ENCODE measurements at places on chromosomes 12 and 14.

DNA sequence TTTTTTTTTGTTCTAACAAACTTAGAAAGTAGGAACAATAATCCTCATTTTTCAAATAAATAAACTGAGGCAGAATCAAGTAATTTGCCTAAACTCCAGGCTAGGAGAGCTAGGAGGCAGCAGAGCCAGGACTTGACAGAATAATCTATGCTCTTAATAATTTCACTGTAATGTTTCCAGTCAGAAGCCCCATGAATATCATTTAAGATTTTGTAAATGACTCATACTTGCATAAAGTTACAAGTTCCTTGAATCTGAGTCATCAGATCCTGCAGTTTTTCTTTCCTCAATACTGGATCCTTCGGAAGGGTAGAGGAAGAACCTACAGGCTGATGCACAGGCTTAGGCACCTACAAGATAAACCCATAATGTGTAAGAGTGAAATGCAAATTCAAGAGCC lies 29.0 kb downstream of the CAPRIN2 start:
- peak; percentile 63 for DNase-seq

DNA sequence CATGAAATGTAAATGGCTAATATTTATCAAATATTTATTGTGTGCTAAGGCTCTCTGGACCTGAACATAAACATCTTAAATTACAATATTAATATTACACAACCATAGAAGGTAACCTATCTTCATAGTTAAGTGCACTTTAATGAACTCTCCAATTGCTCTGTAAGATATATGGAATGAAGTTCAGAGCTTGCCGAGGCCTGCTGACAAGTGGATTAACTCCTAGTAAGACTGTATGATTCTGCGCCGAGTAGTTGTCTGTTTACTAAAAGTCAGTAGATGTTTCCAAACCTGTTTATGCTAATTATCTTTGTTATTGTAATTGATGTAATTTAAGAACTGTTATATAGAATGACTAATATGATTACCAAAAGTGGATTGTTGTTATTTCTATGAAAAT lies 77.2 kb downstream of the PTPRR start:
- no peak for DNase-seq

- no peak for DNase-seq
Observed at GRCh38 chr12:111454716-111455447, 49.2 kb downstream of the SH2B3 start.

- no peak for DNase-seq
Observed at GRCh38 chr12:2014231-2014630, 10.0 kb upstream of the DCP1B start.

- no peak for DNase-seq
Observed at GRCh38 chr12:131895640-131896079, 1.2 kb downstream of the ULK1 start.

DNA sequence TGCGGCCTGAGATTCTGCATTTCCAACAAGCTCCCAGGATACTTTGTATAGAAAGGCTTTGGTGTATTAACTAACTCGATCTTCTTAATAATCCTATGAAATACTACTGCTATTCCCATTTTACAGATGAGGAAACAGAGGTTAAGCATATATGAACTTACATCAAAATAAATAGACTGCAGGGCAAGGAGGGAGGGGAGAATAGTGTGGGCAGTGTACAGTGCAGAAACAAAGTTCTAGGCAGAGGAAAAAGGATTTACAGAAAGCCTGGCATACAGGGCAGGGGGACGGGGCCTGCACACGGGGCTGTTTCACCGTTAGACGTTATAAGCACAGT lies 19.0 kb downstream of the NINJ2 start:
- no peak for DNase-seq

GRCh38 chr14:103221781-103222358 lies 98.6 kb downstream of the TNFAIP2 start:
- DNase-seq: no peak

GRCh38 chr12:22348208-22348607 lies 13.7 kb upstream of the ST8SIA1 start:
- DNase-seq: no peak

DNA sequence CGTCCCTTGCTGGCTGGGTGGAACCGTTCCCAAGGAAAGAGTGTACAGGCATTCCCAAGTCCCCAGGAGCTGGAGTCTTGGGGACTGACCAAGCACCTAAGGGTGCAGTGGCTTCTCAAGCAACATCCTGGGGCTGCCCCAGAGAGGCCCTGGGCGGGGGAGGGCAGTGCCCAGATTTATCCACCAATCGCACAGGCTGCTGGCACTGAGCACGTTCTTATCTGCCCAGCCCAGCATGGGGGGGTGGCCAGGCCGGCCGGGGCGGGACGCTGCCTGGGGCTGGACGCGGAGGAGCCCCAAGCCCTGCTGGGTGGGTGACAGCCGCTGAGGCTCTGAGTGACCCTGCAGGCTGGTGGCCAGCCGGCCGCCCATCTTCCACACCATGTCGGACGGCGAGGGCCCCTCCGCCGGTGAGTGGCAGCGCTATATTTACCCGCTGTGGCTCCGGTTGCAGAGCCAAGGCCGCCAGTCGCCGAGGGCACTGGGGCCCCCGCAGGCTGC lies 53.4 kb downstream of the CYP46A1 start:
- no peak for DNase-seq

DNA sequence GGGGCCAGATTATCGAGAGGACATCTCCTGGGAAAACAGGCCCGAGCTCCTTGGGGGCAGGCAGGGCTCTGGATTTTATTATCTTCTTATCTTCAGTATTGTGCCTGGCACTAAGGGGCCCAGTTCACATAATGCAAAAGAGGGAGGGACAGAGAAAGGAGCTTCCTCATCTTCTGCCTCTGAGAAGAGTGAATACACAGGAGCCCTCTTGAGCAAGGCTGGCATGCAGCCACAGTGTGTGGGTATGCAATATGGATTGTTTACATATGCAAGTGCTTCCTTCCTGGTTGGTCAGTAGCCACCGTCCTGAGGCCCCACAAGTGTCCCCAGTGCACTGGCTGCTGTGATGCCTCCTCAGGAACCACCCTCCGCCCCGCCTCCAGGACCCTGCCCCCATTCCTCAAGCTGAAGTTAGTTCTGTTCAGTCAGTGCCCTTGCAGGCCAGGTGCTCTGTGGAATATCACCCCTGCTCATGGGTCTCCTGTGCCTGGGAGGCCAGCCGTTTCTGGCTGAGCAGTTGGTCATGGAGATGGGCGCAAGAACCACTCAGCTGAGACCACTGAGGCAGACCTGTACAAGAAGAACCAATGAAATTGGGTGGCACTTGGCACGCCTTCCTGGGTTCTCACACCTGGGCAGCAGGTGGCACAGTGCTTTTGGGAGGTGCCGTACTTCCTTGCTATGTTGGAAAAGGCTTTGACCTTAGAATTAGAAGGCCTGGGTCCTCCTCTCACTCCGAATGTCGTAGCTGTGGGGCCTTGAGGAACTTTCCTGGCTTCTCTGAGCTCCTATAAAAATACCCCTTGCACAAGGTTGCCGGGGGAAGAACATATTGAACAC lies 35.1 kb upstream of the ACTN1 start:
- DNase-seq: no peak

DNA sequence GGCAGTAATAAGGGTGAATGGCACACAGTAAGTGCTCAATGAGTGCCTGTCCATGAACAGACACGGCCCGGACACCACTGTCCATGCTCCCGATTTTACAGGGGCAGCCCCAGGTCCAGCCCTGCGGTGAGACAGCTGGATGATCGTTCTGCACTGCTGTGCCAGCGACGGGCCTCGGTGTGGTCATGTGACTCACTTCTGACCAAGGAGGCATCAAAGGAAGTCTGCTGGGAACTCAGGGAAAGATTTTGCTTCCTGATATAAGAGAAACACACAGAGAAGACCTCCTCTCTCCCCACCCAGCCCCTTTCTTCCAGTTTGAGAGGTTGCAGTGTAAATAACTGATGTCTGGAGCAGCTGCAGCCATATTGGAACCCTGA lies 126.6 kb downstream of the SCARB1 start:
- DNase-seq: no peak

DNA sequence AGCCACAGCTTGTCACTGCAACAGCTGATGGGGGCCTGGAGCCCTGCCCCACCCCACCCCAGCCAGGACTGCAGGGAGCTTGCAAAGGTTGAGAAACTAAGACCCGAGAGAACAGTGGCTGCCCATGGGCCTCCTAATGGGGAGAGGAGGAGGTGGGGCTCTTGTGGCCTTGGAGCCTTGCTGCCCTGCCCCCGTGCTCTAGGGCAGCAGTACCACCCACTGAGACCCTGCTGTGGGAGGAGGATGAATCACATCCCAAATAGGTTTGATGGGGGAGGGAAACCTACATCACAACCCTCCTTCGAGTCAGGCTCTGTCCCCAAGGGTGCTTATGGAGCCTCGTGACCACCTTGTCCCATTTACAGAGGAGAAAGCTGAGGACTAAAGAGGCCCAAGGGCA lies 15.9 kb downstream of the HHIPL1 start:
- DNase-seq: no peak

DNA sequence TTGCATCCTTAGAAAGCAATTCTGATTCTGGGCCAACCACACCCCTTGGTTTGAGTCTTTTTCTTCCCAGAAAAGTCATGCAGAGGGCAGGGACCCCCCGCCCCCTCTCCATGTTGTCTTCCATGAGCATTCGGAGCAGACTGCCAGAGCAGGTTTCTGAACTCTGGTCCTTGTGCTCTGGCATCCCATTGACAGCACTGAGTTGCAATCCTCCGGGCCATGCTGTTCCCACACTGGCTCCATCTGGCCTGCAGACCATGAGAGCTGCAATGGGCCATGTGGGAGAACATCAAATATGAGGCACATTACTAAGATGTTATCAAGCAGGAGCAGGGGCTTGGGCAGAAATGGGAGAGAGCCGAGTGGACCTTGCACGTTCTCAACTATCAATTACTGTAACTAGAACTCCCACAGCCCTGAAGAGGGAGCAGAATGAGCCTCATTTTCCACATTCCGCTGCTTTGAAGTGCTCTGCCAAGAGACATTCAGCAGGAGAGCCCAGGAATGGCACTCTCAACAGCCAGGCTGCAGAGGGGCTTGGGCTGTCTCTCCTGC lies 157.4 kb downstream of the STXBP6 start:
- DNase-seq: no peak

Measured in astrocyte of the cerebellum (primary cell).